ENCODE measurements at places on chromosomes 4 and X.

GRCh38 chr4:55033296-55033695, 92.1 kb downstream of the KDR start:
- no peak for DNase-seq

DNA sequence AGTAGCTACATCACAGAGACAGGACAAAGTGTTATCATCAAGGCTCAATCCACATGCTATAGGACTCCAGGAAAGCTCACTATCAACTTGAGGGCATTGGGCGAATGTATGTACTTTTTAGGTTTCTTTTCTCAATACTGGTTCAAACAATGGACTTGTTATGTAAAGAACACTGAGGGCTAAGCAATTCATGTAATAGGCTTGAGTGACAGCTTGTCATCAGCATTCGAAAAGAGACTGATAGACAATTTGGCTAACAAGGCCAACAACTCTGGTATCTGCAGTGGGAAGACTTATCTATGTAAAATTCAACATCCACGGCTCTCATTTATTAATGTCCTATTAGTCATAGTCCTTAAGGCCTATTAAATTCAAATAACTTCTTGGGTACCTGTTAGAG, 141.1 kb downstream of the NPNT start:
- DNase-seq: no peak

- no peak for DNase-seq
Observed at GRCh38 chr4:137610960-137611359, 78.7 kb upstream of the PCDH18 start.

DNA sequence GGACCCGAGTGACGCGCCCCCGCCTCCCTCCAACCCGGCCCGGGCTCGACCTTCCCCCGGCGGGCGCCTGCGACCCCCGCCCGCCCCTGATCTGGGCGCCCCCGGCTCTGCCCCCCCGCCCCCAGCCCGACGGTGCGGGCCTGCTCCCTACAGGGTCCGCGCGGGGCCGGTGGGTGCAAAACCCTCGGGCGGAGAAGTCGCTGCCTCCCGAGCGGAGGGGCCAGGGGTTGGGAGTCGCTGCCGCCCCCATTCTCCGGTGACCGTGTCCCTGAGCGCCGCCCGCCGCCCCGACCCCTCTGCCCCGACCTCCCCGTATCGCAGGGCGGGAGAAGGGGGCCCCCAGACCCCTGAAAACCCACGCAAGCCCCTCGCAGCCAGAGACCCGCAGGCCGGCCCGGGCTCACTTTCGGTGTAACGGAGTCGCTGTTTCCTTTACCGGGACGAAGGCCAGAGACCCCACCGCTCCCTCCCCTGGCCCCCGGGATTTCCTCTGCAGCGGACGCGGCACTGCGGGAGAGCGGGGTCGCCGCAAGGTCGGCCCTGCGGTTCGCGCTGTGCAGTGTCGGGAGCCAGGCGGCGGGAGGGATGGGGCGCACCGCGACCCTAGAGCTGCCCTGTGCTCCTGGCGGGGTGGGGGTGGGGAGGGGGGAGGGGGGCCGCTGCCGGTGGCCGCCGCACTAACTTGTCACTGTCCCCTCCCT, 729 bp upstream of the CPLX1 start:
- DNase-seq: peak; percentile 74

GRCh38 chr4:144582975-144583374, 63.0 kb upstream of the HHIP start:
- DNase-seq: no peak

- DNase-seq: no peak
Observed at GRCh38 chr4:157713342-157713741, 459.5 kb downstream of the GASK1B start.

GRCh38 chr4:181077341-181077740, 1165.9 kb upstream of the TENM3 start:
- no peak for DNase-seq

DNA sequence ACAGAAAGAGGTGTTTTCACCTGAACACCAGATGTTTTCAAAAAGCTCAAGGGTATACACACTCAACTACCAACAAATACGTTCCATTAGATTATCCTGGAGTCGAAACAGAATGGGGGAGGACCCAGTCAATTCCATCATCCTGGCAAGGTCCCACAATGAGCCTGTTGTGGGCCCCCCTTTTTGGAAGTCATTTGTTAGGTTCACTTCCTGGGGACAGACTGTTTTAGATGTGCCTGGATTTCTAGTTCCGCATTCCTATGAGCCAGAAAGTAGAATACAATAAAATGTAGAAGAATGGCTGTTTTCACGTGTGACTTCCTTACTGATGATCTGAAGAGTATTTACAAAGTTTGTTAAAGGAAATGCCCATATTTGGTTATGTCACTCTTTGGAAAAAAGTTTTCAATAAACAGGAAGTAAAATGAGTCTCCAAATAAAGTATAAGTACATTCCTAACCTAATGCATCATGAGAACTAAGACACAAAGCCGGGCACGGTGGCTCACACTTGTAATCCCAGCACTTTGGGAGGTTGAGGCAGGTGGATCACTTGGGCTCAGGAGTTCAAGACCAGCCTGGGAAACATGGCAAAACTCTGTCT, 192.5 kb downstream of the MAML3 start:
- no peak for DNase-seq

- no peak for DNase-seq
Observed at GRCh38 chrX:74545880-74546523, 68.4 kb downstream of the RLIM start.

DNA sequence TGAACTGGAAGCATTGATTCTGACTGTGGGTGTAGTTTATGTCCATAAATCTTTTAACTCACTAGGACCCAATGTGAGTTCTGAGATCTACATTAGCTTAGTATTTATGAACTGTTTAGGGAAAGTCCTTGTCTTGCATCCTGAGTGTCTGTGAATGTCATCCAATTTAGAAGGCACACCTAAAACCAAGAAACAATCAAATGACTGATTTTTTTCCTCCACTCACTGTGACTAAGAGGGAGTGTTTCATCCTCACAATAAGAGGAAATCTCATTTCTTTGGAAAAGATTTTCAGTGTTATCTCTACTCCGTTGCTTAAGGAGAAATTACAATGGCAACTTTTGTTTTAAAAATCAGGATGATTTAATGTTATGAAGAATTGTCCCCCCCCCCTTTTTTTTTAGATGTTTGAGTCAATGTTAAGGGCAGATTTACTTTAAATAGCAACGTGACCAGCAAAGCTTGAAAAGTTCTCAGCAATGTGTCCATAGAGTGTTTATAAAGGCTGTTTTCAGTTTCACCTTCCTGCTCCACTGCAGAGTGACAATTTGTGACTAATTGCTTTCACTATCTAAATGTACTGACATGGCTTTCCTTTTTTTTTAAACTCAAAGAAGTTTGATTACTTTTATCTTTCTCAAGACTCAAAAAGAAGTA, 173.0 kb downstream of the SPCS3 start:
- DNase-seq: no peak

DNA sequence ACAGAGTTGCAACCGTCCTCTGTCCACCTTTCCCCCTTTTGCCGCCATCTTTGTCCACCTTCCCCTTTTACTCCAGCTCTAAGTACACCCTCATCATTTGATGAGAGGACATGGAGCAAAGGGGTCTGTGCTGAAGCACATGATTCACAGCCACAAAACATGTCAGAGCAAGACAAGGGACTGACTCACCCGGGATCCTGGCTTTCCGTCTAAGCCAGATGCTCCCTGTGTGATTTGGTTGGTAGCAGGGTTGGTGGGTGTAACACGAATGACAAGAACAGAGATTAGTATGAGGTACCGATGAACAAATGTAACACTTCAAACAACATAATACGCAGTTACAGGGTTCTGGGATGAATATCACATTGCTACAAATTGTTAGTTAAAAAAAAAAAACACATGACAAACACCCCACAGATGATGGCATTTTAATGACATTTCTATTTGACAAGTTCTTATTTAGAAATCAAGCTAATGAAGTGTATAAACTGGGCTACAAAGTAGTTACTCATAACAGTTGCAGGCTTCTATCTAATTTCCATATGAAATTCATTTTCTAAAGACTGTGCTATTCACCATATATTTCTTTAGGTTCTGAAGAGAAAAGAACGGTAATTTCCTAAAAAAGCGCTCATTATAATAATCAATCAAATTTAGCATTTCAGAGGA, 71.4 kb upstream of the ETNPPL start:
- no peak for DNase-seq

DNA sequence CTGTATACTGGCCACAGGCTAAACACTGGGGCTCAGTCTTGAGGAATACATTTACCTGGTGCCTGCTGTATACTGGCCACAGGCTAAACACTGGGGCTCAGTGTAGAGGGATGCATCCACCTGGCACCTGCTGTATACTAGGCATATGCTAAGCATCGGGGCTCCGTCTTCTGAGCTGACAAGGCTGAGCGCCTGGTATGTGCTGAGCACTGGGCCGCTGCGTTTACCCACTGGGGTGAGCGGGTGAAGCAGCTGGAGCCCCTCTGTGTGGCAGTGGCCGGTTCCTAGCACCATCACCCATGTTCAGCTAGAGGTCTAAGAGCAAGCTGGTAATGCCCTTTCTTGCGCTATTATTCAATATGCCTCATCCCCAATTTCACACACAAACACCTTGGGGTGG, 93.4 kb downstream of the ADRA2C start:
- DNase-seq: no peak

GRCh38 chr4:53558065-53558801, 33.1 kb downstream of the LNX1 start:
- no peak for DNase-seq

DNA sequence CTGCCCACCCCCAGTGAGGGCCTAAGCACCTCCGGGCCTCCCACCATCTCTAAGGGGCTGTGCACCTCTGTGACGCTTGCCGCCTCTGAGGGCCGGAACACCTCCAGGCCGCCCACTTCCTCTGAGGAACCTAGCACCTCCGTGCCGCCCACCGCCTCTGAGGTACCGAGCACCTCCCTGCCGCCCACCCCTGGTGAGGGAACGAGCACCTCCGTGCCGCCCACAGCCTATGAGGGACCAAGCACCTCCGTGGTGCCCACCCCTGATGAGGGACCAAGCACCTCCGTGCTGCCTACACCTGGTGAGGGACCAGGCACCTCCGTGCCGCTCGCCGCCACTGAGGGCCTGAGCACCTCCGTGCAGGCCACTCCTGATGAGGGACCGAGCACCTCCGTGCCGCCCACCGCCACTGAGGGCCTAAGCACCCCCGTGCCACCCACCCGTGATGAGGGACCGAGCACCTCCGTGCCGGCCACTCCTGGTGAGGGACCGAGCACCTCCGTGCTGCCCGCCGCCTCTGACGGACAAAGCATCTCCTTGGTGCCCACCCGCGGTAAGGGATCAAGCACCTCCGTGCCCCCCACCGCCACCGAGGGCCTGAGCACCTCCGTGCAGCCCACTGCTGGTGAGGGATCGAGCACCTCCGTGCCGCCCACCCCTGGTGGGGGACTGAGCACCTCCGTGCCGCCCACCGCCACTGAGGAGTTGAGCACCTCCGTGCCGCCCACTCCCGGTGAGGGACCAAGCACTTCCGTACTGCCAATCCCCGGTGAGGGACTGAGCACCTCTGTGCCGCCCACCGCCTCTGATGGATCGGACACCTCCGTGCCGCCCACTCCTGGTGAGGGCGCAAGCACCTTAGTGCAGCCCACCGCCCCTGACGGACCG, 977 bp downstream of the MAGEE1 start:
- peak; percentile 48 for DNase-seq

GRCh38 chr4:89720981-89721380, 116.0 kb downstream of the SNCA start:
- no peak for DNase-seq

- DNase-seq: no peak
Observed at GRCh38 chrX:83771664-83772063, 89.3 kb upstream of the CYLC1 start.

- DNase-seq: peak; percentile 46
Observed at GRCh38 chrX:103608306-103608963, 672 bp downstream of the TCEAL3 start.

GRCh38 chrX:17878028-17878670, 17.1 kb upstream of the RAI2 start:
- DNase-seq: no peak

DNA sequence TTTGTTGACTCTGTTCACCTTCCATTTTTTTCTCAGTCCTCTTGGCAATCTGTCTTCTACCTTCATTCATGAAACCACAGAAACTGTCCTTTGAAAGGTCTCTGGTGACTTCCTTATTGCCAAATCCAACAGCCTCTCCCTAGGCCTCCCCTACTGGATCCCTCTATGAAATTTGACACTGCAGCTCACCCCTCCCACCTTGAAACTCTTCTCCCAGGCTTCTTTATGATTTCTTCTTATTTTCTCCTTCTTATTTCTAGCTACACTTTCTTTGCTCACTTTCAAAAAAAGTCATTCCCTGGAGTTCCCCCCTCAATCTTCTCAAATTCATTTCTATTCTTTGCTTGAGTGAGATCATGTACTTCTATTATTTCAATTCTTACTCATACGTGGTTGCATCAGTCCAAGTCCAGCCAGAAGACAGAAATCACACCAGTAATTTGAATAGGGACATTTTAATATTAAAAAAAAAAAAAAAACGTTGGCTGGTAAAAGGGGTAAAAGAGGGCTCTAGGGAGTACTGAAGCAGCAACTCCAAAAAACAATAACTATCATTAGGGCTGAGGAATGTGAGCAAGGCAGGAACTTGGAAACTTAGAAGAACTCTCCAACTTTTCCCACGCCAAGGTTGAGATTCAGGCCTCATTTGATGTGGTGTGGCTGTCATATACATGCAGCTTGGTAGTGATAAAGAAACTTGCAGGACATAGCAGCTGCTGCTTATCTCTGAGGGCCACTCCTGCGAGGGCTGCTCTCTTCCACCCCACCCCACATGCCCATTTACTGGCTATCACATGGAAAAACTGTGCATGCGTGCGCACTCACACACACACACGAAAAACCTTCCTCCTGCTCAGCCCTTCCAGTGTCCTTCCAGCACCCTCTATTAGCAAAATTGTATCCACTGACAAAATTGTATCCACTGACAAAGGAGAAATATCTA, 169.8 kb upstream of the GALNT7 start:
- no peak for DNase-seq

- DNase-seq: no peak
Observed at GRCh38 chr4:159175989-159176375, 73.1 kb downstream of the RAPGEF2 start.

- no peak for DNase-seq
Observed at GRCh38 chr4:77493120-77493752, 112.4 kb upstream of the CXCL13 start.

DNA sequence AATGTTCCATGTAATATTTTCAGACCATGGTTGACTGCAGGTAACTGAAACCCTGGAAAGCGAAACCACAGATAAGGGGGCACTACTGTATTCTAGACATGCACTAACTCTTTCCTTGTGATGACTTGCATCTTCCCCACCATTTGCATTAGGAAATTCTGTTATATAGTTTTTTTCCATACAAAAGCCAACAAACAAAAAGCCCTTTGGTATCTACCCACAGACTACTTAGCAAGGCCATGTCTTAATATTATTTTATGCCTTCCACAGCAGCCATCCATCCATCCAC, 23.5 kb downstream of the OCIAD1 start:
- no peak for DNase-seq

Measured in H1 (cell line).